ENCODE measurements at places on chromosomes 7 and 10. TPM values are rescaled to one million over a fixed set of nuclear protein-coding genes. Genes with fewer than 3 reads are reported as not detected.

Gene STRIP2
- 12.1 TPM for total RNA-seq

Gene RBP4
- total RNA-seq: not detected

Gene PLXDC2
- total RNA-seq: not detected

Gene TMEM130
- not detected for total RNA-seq

Gene GRB10
- total RNA-seq: 4.4 TPM

Gene MKI67
- total RNA-seq: 345 TPM

Gene TCAF2
- total RNA-seq: 22.2 TPM

Gene AKR1C8
- 0.50 TPM for total RNA-seq

Gene SEMA3A
- total RNA-seq: 1.3 TPM

Gene PPP1R17
- total RNA-seq: not detected

Gene FAM25G
- total RNA-seq: not detected

Gene C7orf25
- total RNA-seq: 3.0 TPM

Gene OTUD1
- 16.4 TPM for total RNA-seq

Gene OR2A42
- total RNA-seq: 0.04 TPM

- no peak for DNase-seq
Observed at GRCh38 chr7:95508780-95509179, 23.0 kb downstream of the ASB4 start.

DNA sequence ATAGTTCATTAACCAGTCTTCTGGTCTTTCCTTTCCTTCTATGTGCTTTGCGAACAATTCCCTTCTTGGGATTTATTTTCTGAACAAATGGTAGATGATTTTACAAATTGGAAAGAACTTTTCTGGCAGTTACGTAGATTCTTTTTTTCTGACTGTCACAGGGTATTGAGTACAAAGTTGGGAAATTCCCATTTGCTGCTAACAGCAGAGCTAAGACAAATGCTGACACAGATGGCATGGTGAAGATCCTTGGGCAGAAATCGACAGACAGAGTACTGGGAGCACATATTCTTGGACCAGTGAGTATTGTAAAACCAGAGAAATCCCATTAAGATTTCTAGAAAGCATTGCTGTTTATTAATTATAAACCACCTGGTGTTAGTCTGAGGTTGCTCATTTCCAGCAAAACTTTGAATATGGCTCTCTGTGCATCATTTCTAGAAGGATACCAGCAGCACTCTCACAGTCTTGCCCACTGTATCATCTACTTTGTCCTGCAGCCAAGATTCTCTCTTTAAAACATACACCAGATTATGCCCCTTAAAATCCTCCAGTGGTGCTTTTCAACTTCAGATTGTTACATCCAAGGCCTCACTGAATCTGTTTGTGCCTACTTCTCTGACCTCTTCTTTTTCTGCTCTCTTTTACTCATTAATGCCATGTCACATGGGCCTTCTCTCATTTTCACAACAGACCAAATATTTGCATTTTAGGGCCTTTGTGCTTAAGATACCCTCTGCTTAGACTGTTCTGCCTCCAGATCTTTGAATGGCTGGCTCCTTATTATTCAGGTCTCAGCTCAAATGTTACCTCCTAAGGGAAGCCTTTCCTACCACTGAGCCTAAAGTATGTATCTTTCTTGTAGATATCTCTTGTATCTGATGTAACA is 27.0 kb downstream of the DLD start:
- DNase-seq: no peak

DNA sequence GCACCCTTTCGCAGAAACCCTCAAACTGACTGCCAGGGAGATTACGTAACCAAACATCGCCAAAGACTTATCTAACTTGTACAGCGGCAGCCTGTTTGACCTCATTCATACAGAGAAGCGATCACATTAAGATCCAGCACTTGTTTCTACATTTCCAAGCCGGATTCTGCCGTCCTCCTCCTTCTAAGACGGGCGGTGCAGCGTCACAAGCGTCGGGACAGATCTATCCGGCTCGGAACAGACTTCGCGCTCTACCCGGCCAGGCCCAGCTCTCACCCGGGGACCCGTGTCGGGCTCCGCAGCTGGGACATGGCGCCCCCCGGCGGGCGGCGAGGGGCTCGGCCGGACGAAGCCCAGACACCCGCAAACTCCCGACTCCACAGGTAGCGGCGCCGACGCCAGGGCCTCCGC is 373 bp downstream of the H2AZ2 start:
- DNase-seq: peak; percentile 87

DNA sequence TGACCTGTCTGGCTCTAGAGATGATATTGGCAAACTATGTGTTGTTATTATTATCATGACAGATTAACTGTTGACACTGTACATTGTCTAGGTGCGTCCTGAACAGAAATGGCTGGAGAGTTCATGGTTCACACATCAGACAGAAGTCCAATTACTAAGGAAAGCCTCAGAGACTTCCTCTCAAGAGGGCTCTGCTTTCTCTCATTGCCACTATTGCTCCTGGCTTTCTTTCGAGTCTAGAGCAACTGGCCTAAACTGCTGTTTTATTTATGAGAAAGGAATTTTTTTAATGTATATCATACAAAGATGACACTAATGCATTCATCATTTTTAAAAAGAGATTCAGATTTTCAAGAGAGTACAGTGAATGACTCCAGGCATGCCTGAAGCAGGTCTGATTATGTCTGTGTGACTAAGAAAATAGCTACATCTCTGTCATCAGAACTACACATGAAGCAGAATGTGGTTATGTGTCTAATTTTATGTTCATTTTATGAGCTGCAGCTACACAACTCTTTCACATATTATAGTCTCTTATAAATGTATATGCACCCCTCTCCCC is 30.4 kb downstream of the NRCAM start:
- DNase-seq: no peak

DNA sequence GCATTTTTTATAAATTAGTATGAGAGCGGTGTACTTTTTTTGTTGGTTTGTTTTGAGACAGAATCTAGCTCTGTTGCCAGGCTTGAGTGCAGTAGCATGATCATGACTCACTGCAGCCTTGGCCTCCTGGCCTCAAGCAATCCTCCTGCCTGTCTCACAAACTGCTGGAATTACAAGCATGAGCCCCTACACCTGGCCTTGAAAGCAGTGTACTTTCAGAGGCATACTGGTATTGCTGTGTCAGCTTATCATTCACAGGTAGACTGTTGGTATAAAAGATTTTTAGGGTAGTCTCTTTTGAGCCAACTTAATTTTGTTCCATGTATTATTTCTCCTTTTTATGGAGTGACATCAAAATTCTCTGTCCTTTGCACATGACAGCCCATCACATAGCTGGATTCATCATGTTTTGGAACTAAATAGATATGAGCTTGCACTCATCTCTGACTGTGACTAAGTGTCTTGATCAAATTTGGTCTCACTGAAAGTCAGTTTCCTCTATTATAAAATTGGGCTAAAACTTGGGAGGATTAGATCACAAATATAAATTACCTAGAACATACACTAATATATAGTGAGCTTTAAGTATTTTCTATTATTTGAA is 12.4 kb downstream of the GNAT3 start:
- DNase-seq: no peak

GRCh38 chr10:24898501-24898900 is 53.9 kb downstream of the PRTFDC1 start:
- DNase-seq: no peak

- DNase-seq: peak; percentile 33
Observed at GRCh38 chr10:62373995-62374861, at the start of gene ZNF365. TSS of gene ZNF365 (plus strand) at chr10:62374369. CDS start at chr10:62376194, 1,825 bp downstream.

- DNase-seq: no peak
Observed at GRCh38 chr10:63132651-63133055, 475 bp upstream of the NRBF2 start.

- no peak for DNase-seq
Observed at GRCh38 chr7:132526111-132526740, 50.0 kb downstream of the PLXNA4 start.

DNA sequence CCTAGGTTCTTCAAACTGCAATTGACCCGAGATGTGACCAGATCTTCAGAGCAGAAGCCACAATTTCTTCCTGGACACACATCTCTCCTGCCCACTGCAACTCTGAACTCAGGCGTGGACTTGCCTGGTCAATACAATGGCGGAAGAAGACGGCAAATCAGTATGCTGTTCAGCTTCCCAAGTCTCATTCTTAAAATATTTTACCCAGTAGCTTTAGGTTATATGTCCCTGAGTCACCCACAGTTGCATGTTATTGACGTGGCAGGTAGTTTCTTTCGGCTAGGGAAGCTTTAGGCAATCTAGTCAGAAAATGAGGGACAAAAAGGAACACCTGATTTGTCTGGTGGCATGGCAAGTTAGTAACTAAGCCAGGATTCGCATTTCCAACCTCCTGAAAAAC is 22.5 kb downstream of the CEP41 start:
- no peak for DNase-seq

- no peak for DNase-seq
Observed at GRCh38 chr10:103580430-103580829, 86.9 kb downstream of the NEURL1 start.

- no peak for DNase-seq
Observed at GRCh38 chr10:28722065-28722803, 44.9 kb downstream of the BAMBI start.

DNA sequence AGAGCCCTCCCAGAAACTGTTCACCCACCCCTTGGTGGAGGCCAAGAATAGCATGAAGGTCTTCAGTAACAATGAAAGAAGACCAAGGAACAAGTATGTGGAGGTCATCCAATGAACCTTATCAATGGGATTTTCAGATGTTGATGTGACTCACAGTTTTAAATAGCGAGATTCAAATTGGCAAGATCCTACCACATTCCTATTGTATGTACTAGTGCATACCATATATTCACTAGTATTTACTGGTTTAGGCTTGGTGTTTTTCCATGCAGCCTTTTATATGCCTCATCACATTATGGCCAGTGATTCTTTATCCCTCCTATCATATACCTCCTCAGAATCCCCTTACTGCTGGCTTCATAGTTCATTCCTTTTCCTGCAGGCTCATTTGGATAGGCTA is 54.4 kb downstream of the ITGB8 start:
- DNase-seq: no peak

GRCh38 chr7:99579281-99579955 is 18.6 kb upstream of the TMEM225B start:
- DNase-seq: no peak

- DNase-seq: no peak
Observed at GRCh38 chr7:157907091-157907490, 570.3 kb downstream of the DNAJB6 start.

- DNase-seq: no peak
Observed at GRCh38 chr7:135501402-135501801, 8.5 kb downstream of the CNOT4 start.

- no peak for DNase-seq
Observed at GRCh38 chr10:120387326-120387725, 69.7 kb upstream of the PLPP4 start.

- no peak for DNase-seq
Observed at GRCh38 chr7:78057571-78057970, 259.0 kb downstream of the PHTF2 start.

- no peak for DNase-seq
Observed at GRCh38 chr10:99292159-99292558, 37.0 kb upstream of the CNNM1 start.

GRCh38 chr10:70753841-70754621 is 31.1 kb downstream of the TBATA start:
- no peak for DNase-seq

DNA sequence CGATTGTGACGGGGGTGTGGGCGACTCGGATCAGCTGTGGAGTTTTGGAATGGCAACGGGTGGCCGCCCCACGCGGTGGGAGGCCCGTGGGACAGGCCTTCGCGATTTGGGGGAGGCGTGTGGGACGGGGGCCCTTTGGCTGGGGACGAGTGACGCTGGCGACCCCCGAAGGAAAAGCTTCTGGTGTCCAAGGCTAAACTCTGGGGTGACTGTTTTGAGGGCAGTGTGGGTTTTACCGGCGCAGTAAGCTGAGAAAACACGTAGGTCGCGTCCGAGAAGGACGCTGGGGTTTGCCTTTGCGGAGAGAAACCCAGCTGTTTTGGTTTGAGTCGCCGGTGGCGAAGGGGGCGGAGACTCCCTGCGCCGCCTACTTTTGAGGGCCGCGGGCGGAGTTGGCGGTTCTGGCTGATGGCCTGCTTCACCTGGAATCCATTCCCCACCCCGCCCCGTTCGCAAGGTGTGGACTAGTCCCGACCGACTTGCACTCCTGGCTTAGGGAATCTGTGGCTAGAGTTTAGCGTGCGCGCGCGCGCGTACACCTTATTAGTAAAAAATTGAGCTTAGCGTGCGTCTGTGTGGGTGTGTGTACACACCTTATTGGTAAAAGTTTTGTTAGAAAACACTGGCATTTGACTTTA is 606 bp downstream of the TAX1BP1 start:
- peak; percentile 88 for DNase-seq

DNA sequence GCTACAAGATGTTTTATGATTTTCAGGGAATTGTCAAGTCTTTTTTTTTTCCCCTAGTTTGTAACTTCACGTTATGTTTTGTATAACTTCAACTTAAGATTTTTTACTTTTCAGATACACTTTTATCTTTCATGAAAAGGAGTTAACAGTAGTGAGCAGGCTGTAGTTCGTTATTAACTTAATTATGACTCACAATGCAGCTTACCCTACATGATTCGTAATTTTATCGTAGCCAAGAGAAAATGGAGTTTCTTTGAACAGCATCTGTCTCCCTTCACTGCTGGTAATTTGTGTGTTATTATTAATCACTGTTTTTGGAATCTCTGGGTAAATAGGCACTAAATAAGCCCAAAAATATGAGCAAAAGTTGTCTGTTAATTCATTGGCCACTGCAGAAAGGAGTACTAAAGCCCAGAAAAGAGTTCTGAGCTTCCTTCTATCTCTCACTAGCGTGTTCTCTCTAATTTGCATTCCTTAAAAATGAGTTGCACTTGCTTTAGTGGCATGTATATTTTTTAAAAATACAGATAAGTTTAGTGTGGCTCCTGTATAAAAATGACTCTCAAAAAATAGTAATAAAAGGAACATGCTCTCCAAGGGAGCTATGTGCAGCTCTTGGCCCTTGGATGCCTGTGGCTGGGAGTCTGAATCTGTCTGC is 36.1 kb downstream of the RALA start:
- DNase-seq: no peak

- no peak for DNase-seq
Observed at GRCh38 chr10:85641479-85642009, 725.1 kb downstream of the GRID1 start.

GRCh38 chr10:66931340-66931948 is 5.6 kb downstream of the LRRTM3 start:
- DNase-seq: peak; percentile 39

GRCh38 chr7:120675076-120675475 is 182.9 kb downstream of the TSPAN12 start:
- DNase-seq: no peak

- DNase-seq: no peak
Observed at GRCh38 chr10:18409599-18410397, 241.6 kb downstream of the NSUN6 start.

GRCh38 chr7:69105092-69105491 is 493.2 kb upstream of the AUTS2 start:
- no peak for DNase-seq

DNA sequence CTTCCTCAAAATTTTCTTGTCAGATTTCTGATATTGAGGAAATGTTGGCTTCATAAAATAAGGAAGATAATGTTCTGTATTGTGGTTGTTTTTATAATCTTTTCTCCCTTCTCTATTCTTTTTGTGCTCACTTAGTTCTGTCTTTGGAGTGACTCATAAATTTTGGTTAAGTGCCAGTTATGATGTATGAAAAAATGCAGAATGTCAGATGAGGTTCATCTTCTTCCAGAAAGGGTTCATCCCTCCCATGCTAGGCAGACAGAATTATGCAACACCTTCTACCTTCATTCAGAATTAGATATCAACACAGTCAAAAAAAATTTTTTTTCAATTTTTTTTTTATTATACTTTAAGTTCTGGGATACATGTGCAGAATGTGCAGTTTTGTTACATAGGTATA is 36.6 kb upstream of the CYP2C19 start:
- no peak for DNase-seq

- no peak for DNase-seq
Observed at GRCh38 chr10:75110006-75110632, 1.3 kb upstream of the SAMD8 start.

Data from activated CD4-positive, alpha-beta T cell treated with anti-CD3 and anti-CD28 coated beads, Interleukin-2, amount 10 ng/mL, durations not matched to agents 7 days and 5 days (primary cell).